ENCODE measurements at places on chromosomes 4 and X. TPM values are rescaled to one million over a fixed set of nuclear protein-coding genes. Genes with fewer than 3 reads are reported as not detected.

Gene REPS2
- 0.69 TPM for total RNA-seq

Gene RAB40AL
- total RNA-seq, result not detected

Gene MAB21L2
- not detected for total RNA-seq

Gene ESX1
- total RNA-seq, result not detected

Gene SHISA3
- total RNA-seq, result not detected

Gene FHIP1A
- 2.6 TPM for total RNA-seq
